ENCODE measurements at places on chromosomes 12 and 14.

GRCh38 chr12:60176891-60177290 lies 581.1 kb downstream of the SLC16A7 start:
- no peak for DNase-seq

- no peak for DNase-seq
Observed at GRCh38 chr12:52643233-52644077, 8.6 kb downstream of the KRT2 start.

- no peak for DNase-seq
Observed at GRCh38 chr12:57010627-57011247, 4.4 kb upstream of the ZBTB39 start.

DNA sequence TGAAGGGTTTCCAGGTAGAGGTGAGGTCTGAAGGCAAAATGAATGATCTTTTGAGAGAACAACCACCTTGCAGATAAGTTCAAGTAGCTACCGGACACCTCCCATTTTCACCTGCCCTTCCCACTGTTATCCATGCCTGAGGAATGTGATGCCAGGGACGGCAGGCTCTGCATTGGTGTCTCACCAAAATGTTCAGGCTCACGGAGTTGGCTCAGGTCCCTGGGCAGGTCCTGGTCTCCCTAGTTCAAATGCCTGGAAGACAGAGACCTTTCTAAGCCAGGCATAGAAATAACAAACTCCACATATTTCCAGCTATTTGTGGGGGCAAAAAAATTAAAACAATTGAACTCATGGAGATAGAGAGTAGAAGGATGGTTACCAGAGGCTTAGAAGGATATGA lies 36.0 kb downstream of the TMEM63C start:
- no peak for DNase-seq

DNA sequence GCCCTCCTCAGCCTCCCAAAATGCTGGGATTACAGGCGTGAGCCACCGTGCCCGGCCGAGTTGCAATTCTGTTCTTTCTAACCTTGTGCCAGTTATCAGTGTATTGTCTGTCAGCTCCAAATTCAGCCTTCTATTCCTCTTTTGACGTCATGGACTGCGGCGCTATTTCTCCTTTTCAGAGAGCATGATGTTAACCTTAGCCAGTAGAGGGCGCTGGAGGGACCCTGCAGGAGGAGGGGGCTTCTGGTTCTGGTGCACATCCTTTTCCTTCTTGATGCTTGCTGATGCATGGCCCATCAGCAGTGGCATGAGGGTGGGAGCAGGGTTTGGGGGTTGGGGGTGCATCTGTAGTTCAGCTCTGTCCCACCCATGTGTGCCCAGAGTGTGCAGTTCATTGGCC lies 179.3 kb upstream of the RMST start:
- no peak for DNase-seq

DNA sequence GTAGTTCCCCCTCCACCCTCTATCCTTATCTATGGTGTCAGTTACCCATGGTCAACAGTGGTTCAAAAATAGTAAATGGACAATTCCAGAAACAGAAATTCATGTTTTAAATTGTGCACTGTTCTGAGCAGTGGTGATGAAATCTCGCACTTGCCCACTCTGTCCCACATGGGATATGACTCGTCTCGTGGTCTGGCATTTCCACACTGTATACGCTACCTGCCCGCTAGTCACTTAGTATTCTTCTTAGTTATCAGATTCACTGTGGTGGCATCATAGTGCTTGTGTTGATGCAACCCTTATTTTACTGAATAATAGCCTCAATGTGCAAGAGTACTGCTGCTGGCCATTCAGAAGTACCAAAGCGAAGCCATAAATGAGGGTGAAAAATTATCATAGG lies 507.0 kb downstream of the SNAPC1 start:
- DNase-seq: no peak

DNA sequence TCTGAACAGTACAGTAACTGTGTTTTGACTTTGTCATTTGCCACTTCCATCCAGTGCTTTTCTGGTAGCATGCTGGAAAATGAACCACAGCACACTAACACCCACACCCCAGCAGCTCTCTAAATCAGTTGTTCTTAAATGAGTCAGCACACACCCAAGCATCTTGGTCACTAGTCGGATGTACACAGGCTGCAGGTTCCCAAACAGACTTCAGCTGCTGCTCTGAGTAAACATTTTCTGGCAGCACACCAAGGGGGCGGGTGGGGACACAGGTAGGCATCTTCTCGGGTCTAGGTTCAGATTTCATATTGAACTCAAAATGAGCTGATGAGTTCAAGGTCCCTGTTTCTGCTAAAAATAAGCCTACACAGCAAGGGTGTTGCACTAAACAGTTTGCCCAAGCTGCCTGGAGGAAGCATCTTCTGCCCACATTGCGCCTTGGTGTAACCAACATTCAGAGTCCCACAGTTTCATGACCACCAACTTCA lies 39.8 kb downstream of the IFNG start:
- DNase-seq: peak; percentile 18

DNA sequence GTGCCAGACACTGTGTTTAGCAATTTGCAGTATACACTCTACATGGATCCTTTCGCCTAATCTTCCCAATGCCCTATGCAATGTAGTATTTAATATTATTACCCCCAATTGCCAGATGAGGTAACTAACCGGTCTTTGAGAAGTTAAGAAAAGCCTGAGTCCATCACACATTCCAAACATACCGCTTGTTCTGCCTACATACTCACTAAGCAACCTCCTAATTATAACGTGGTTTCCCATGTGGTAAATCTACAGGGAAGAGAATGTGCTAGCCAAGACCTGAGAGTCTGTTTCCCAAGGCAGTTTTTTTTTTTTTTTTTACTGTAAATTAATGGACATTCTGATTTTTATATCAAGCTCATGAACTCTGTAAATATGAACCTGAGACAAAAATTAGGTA lies 37.2 kb downstream of the ATP2B1 start:
- no peak for DNase-seq

DNA sequence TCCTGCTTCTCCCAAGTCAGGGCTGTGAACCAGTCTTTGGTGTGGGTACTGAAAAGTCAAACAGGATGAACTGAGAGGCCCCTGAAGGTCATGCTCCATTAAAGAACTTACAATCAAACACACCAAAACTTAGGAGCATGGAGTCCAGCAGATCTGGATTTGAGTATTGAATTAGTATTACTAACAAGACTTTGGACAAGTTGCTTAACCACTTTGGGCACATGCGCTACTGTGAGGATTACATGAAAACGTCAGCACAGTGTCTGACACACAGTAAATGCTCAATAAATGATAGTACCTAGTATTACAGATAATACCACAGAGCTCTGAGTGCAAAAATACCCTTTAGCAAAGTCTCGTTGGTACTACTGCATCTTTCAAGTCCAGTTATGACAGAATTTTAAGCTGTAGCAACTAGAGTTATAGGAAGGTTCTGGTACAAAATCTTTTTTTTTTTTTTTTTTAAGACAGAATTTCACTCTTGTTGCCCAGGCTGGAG lies 23.2 kb downstream of the TIMELESS start:
- no peak for DNase-seq

DNA sequence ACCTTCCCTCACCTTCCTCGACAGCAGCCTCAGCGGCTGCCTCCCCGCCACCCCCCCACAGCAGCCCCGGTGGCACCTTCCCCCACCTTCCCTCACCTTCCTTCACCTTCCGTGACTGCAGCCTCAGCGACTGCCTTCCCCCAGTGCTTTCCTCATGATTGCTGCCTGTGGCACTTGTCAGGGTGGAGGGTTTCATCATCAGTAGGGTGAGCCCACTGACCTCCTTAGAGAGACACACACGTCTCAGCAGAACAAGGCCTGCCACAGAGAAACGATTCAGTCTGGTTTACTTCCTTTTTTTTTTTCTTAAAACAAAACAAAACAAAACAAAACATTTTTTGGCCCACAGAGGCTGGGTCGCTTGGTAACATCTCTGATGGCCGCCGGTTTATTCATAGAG lies 75.0 kb downstream of the EP400 start:
- DNase-seq: no peak

DNA sequence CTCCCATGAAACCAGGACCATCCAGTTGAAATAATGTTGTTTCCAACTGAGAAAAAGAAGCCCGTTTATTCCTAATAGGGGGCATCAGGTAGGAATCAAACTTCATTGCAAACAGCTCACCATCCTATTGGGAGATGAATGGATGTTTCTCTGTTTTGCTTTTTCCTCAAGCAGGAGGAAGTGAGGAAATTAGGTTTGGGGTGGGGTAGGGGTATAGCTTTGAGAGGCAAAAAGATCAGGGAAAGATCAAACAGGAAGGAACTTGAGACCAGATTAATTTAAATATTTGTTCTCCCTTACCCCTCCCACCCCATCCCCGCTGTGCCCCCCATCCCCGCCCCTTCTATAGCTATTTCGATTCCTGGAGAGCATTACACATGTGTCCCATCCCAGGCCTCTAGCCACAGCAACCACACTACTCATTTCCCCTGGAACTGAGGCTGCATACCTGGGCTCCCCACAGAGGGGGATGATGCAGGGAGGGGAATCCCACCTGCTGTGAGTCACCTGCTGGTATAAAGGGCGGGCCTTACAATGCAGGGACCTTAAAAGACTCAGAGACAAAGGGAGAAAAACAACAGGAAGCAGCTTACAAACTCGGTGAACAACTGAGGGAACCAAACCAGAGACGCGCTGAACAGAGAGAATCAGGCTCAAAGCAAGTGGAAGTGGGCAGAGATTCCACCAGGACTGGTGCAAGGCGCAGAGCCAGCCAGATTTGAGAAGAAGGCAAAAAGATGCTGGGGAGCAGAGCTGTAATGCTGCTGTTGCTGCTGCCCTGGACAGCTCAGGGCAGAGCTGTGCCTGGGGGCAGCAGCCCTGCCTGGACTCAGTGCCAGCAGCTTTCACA lies at the start of gene IL23A:
Gene IL23A (plus strand): TSS at position 577 of the 850 bp plus-strand sequence. CDS start 161 bp downstream, at position 738.
- DNase-seq: peak; percentile 80

GRCh38 chr12:104514092-104514810 lies 57.5 kb downstream of the CHST11 start:
- DNase-seq: no peak

DNA sequence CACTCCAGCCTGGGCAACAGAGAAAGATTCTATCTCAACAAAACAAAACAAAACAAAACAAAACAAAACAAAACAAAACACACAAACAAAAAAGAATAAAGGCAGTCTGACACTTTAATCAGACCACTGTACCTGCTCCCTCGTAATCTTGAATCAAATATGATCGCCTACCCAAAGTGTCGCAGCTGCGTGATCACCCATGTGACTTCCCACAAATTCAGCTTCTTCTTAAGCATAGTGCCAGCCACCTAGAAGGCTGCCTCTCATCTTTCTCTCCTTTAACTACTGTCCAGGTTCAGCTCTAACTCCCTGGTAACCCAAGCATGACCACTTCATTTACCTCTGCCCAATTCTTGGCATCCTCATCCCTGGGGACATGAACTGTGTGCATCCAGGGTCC lies 37.4 kb downstream of the FMNL3 start:
- DNase-seq: no peak

- no peak for DNase-seq
Observed at GRCh38 chr12:22728987-22729386, 104.0 kb downstream of the ETNK1 start.

DNA sequence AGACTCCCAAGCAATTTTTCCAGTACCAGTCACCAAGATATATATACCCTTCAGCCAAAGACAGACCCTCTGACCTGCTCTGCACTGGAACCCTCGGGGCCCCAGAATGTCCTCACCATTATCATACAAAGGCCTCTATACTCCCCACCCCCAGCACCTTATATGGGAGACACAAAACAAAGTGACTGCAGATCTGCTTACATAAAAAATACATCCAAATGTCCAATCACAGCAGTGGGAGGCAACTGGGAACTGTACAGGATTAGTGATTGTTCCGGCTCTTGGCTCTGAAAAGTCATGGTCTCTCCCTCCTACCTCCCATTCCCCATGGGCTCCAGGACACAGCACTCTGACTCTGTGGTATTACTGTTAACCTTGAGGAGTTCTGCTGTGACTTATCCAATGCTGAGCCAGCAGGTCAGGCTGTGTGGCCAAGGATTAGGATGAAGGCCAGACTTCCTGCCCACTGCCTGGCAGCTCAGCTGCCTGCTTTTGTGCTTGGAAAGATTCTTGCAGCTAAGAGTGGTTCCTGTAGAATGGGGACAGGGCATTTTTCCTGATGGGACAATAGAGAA lies 13.7 kb downstream of the OXA1L start:
- no peak for DNase-seq

- DNase-seq: no peak
Observed at GRCh38 chr14:37270629-37271028, 72.9 kb downstream of the MIPOL1 start.

DNA sequence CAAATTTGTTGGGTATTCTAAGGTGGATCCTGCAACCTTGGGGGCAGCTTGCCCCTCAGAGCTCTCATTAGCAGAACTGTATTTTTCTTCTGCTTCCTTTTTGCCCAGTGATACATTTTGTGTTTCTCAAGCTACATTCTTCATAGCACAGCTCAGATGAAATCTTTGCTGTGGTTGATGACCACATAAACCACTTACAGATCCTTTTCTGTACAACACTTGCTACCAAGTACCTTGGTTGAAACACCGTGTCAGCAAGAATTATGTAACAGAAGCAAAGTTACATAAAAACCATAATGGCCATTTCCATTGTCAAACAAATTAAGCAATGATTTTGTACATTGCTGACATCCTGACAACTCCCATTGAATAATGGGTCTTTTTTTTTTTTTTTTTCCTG lies 9.7 kb upstream of the PLBD1 start:
- no peak for DNase-seq

DNA sequence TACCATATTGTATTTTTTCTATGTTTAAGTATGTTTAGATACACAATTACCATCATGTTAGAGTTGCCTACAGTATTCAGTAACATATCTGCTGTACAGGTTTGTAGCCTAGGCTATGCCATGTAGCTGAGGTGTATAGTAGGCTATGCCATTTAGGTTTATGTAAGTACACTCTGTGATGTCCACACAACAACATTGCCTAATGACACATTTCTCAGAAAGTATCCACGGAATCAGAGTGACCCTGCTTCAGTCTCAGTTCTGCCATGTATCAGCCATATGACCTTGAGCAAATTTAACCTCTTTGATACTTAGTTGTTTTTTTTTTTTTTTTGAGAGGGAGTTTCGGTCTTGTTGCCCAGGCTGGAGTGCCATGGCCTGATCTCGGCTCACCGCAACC lies 12.7 kb downstream of the SUSD6 start:
- no peak for DNase-seq

- DNase-seq: no peak
Observed at GRCh38 chr14:76272349-76272748, 103.6 kb upstream of the ESRRB start.

GRCh38 chr14:33986804-33987203 lies 35.9 kb upstream of the EGLN3 start:
- DNase-seq: no peak

GRCh38 chr14:58118097-58118815 lies 33.8 kb downstream of the ARMH4 start:
- no peak for DNase-seq

GRCh38 chr14:20499108-20499507 lies 6.2 kb upstream of the RNASE10 start:
- DNase-seq: no peak
